ENCODE measurements at places on chromosomes 6 and 20.

GRCh38 chr20:57696401-57696961 is 13.3 kb downstream of the PMEPA1 start:
- DNase-seq = no peak

- DNase-seq = no peak
Observed at GRCh38 chr20:25012616-25013189, 20.2 kb upstream of the APMAP start.

GRCh38 chr6:140437619-140438345 is 1063.3 kb upstream of the CITED2 start:
- peak; percentile 16 for DNase-seq

DNA sequence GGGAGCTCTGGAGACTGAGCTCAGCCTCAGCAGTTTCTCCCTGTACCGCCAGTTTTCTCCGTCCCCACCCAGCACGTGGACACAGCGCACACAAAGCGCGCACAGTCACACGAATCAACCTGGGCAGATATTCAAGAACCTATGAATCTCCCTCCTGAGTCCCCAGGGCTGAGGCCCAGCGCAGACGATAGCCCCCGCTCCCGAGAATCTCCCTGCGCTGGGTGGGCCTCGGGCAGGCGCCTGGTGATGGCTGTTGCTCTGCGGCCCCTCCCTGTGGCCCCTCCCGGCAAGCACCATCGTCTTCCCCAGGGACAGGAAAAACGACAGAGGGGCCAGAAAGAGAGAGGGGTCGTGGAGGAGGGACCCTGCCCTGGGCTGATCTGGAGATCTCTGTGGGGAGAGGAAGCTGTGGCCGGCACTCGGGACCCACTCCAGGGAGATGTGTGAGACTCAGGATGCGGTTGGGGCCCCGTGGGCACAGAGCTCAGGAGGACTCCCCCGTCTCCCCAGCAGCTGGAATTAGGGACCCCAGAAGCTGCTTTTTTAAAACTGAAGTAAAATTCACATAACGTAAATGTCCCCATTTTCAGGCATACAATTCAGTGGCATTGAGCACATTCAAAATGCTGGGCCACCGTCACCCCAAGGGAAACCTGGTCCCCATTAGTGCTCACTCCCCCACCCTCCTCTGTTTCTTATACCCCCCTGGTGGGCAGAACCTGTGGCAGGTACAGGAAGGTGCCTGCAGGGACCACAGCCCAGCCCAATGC is 330.8 kb downstream of the TAF4 start:
- no peak for DNase-seq

DNA sequence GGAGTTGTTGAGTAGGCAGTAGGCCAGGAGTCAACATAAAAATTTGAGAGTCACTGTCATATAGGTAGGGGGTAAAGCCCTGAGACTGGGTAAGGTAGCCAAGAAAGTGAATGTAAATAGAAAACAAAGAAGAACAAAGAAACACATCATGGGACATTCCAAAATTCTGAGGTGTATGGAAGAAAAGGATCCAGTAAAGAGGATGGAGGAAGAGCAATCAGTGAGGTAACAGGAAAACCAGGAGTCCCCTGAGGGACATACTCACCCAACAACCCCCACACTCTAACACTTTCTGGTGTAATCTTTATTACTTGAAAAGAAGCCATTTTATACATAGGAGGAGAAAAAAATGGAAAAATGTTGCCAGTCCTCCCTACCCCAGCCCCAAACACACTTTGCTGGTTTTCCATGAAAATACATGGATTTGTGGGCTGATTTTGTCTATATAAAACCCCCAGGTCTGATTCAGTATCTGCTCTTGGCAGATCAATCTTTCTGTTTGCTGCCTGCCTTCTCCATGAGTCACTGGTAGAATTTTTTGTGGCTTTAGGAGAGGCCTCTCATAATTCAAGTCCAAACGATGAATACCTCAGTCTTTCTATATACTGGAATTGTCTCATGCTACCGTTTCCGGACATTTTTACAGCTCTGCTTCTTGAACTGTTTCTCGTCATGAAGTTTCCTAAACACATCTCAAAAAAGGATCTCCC is 271.4 kb upstream of the MAN1A1 start:
- DNase-seq = peak; percentile 98

DNA sequence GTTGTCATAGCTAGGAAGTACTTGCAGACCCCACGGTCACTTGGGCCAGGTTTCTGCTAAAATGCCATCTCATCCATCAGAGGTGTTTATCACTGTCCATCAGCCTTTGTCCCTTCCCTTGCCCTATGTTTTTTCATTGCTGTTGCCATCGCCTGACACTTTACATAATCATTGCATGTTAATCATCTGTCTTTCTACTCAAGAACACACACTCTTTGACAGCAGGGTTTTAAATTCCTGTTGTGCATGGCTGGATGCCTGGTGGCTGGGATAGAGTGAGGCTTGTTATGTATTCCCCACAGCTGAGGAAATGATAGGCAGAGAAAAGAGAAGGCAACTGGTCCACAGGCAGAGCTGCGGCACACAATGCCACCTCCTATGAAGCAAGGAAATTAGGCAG is 11.7 kb upstream of the C6orf118 start:
- no peak for DNase-seq

DNA sequence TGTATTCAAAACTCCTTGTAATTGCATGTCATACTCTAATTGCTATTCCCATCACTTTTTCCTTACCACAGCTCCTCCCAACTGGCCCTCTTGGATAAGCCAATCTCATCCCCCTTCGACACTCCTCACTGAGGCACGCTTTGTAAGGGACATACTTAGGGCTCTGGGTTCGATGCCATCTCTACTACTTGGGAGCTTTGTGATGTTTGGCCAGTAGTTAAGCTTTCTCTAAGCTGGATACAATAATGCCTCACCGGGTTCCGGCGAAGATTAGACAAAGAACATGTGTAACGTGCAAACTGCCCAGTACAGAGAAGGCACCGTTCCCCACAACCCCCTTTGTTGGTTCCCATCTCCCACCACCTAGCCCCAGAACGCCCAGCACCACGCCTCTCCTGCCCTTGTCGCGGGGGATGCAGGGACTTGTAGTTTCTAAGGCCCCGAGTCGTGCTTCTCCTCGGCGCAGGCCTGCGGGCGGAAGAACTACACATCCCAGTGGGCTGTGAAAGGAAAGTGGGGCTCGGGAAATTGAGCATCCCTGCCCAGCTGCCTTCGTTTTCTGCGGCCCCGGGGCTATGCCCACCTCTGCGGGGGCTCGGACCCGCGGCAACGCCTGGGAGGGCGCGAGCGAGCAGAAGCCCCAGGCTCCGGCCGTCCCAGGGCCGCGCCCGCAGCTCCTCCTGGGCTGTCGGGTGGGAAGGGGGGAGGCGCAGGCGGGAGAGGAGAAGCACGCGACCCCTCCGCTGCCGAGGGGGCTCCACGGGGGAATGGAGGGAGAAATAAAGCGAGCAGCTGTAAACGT is 1.1 kb upstream of the ZDHHC14 start:
- DNase-seq = peak; percentile 90

- DNase-seq = no peak
Observed at GRCh38 chr6:105372142-105372848, 30.6 kb downstream of the PREP start.

- DNase-seq = peak; percentile 75
Observed at GRCh38 chr20:38134427-38135270, 30.4 kb downstream of the TGM2 start.

DNA sequence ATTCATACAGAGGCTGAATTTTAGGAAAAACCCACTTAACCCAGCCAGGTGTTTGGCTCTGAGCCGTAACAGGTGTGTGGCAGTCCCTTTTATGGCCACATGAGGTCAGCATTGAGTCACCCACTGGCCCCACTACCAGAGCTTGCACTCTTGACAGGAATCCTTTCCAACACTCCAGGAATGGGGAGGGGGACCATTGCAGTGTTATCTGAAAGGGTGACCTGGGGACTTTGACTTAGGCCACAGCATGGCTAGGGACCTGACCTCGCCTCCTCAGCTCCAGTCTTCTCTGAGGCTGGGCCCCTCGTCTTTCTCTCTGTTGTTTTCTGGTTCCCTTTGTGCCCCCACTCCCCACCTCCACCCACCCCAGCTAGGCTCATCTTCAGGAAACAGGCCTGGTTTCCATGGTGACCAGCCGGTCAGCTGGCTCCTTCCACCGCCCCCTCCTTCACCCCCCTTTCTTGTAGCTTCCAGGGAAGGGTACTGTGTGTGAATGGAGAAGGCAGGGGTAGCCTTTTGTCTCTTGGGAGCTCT is 2.1 kb upstream of the TMEM151B start:
- DNase-seq = peak; percentile 29

DNA sequence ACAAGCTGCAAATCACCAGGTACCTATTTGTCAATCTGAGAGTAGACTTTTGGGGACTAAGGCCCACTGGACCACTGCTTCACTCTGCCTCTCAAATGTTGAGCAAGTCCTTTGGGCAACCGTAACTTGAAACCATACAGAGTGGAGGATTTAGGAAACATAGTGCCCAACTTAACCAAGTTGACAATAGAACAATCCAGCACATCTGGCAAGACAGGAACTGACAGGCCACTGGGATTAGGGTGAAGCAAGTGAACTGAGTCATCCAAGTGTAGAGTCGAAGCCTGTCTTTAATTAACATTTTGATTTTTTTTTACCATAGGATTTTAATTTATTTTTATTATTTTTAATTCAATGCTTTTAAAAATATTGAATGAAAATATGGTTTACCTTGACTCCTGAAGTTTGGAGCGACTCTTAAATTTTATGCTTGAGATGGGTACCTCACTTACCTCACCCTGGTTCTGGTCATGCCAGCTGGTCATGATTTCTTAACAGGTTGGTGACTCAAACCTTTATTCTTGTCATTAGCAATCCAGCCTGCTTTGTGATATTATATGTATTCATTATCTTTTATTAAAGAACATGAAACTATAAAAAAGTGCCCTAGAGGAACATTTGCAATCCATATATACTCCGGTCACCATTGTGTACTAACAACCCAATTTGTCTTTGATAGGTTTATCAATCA is 312.1 kb upstream of the DEFB112 start:
- peak; percentile 4 for DNase-seq

DNA sequence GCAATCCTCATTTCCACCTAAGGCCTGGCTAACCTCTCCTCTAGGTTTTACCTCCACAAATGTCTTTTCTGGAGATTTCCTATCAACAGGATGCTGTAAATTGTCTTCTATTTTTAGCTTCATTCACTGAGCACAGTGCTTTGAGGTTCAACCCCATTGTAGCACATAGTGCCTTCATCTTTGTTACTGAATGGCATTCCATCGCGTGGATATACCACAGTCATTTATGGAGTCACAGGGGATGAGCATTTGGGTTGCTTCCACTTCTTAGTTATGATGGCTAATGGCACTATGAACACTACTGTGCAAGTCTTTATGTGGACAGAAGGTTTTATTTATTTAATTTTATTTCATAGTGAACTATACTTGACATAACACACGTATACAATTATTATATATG is 387.1 kb downstream of the SMOC2 start:
- no peak for DNase-seq

DNA sequence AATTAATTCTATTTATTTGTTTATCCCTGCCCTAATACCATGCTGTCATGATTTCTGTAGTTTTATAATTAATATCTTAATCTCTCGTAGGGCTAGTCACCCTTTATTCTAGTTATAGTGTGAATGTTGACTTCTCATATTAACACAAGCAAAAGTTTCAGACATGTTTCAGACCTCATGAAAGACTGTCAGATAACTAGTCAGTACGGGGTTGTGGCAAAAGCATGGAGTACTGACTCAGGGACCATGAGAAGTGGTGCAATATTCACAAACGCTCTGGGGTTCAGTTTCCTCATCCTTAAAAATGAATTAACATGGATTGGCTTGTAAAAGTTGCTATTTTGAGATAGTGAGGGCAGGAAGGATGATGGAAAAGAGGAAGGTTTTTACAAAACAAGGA is 148.9 kb downstream of the TMEM200A start:
- DNase-seq = no peak

DNA sequence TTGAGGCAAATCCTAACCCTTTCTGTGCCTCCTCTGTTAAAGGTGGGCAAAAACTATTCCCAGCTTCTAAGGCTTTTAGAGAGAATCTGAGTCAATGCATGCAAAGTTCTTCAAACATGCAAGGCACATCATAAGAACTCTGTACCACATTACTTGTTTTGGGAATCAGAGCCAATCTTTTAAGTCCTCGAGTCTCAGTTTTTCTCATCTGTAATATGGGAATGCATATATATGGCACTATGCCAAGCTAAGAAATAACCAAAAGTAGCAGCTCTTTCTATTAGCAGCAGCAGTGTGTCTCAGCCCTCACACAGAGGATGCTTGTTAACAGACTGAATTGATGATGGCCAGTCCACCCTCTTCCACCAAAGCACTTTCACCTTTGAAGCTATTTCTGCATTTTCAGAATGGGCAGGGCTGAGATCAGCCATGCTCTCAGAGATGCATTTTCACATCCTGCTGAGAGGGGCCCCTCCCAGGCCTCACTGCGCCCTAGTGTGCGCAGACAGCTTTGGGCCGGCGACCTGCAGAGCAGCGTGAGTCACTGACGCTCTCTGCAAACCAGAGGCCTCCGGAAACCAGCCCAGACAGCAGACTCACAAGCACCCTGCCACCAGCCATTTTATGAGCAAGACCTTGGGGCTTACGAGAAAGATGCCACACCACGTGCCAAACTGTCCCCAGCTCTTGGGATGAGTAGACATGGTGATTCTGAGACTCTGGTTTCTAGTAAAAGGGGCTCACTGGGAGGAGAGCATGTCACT is 138.0 kb downstream of the NFATC2 start:
- peak; percentile 35 for DNase-seq

GRCh38 chr6:56520218-56520617 is 122.5 kb downstream of the DST start:
- peak; percentile 42 for DNase-seq

DNA sequence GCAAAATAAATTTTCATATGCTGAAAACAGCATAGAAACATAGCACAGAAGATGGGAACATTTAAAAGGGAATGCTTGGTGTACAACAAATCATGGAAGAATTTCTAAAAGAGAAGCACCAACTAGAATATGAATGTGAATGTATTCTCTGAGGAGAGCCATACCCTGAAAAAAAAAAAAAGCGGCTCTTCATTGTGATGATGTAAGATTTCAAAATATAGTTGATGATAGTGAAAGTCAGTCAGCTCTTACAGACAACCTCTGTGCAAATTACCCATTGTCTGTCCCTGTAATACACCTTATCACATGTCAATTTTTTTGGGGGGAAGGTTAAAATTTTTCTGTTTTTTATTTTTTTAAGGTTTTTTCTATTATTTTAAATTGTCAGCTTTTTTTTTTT is 58.6 kb upstream of the PTCHD4 start:
- DNase-seq = no peak

- DNase-seq = no peak
Observed at GRCh38 chr6:111553580-111553979, 52.1 kb downstream of the TRAF3IP2 start.
